ENCODE measurements at places on chromosomes 5 and 9.

DNA sequence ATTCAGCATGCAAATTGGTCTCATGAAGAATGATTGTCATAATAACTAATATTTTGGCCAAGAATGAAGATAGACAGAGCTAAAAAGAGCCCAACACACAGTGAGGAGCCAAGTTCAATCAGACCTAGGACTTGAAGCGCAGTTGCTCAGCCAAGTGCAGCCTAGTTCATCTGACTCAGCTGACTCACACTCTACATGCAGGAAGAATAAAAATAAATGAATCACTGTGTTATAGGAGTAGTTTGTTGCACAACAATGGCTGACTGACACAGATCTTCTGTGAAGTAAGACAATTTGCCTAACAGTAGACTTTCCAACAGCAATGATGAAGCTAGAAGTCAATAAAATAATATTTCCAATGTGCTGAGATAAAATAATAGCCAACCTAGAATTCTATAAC, 261.5 kb downstream of the CEMIP2 start:
- DNase-seq, result no peak

DNA sequence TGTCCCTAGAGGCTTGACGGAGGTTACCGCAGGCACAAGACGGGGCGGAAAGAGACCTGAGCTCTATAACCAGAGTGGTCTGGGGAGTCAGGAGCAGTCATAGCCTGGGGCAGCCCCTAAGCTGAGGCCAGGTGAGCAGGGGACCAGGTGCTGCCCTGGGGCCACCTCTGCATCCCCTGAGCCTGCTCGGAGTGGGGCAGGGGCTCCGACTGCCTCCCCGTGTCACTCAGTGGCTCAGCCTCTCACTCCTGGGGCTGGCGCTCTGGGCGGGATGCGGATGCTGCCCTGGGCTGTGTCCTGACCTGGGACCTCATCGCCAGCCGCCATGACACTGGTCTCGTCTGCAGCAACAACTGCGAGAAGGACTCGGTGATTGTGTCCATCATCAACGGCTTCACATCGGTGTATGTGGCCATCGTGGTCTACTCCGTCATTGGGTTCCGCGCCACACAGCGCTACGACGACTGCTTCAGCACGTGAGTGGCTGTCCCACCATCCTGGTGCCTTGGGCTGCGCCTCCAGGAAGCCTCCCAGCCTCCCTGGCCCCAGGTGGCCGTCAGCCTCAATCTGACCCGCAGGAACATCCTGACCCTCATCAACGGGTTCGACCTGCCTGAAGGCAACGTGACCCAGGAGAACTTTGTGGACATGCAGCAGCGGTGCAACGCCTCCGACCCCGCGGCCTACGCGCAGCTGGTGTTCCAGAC, 8.8 kb upstream of the SLC6A18 start:
- DNase-seq, result no peak

GRCh38 chr5:59584858-59585846, 308.4 kb downstream of the PDE4D start:
- no peak for DNase-seq

GRCh38 chr5:56215019-56215830, 17.9 kb downstream of the ANKRD55 start:
- DNase-seq, result no peak

DNA sequence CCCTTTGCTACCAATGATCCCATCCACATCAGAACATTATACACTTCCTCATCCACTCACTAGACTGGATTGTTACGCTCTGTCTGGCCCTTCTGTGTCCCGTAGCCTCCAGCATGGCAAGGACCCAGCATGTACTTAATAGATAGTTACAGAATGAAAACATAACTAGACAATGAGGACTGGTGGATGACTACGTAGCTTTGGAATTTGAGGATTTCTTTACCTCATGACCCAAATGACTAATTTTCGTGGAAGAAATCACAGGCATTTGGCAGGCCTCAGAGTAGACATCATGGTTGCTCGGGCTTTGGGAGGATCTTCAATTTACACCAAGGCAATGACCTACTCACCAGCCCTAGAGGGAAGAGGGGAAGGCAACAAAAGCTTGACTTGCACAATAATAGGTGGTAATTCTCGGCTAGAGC, 299.8 kb downstream of the TLE1 start:
- DNase-seq, result no peak

DNA sequence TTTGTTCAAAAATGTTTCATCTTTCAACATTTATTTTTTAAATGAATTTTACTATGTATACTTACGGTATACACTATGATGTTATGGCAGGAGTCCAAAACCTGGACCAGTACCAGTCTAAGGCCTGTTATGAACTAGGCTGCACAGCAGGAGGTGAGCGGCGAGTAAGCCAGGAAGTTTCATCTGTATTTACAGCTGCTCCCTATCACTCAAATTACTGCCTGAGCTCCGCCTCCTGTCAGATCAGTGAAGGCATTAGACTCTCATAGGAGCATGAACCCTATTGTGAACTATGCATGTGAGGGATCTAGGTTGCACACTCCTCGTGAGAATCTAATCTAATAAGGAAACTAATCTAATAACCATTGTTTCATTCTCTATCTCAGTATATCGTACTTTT, 715.5 kb upstream of the PTPRD start:
- DNase-seq, result no peak

DNA sequence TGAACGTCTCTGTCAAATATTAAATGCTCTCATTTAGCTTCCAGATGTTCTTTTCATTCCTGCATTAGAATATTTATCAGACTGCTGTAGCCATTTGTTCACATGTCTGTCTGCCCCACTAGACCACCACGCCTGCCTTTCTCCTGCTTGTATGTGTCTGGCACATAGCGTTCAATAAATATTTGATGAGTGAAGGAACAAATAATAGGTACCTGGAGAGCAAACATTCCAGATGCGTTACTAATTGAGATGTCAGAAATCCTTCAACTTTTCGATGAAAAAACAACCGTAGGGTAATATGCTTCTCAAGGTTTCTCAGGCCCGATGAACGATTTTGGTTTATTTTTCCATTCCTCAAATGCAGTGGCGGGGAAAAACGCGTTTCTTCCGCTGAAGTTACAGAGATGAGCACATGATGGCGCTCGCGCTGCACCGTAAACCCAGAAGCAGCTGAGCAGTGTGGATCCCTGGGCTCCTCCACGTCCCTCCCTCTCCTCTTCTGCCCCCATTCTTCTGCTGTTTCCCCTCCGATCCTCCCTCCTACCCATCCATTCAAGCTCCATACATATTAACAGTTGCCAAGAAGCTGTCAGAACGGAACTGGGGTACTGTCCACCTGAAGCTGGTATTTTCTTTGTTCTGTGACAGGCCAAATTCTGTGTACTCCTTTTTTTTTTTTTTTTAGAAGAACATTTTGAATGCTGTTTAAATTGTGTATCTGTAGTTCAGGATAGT, 245.4 kb downstream of the MPDZ start:
- DNase-seq, result peak; percentile 86

- no peak for DNase-seq
Observed at GRCh38 chr5:39717176-39717897, 292.6 kb upstream of the DAB2 start.

- no peak for DNase-seq
Observed at GRCh38 chr5:173297813-173298212, 30.4 kb downstream of the STC2 start.

DNA sequence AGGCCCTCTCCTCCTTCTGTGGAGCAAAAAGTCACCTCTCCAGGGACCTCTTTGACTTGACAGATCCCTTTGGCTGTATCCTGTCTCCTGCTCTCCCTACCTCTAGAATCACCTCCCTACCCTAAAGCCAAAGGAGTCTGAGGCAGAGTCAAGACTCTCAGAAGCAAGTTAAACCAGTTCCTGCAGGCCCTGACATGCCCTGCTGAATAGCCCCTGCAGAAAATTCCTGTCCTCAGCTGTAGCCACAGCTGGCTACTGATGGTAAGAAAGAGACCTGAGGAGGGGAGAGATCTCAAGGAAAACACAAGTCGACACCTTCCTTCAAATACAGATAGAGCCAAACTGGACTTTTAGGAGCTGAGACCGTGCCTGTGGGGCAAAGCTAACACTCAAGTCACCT, 23.7 kb upstream of the UBAP2 start:
- DNase-seq, result no peak

GRCh38 chr9:94212091-94212490, 47.0 kb upstream of the ZNF169 start:
- no peak for DNase-seq

GRCh38 chr5:144144956-144145751, 25.3 kb downstream of the YIPF5 start:
- DNase-seq, result no peak

- DNase-seq, result no peak
Observed at GRCh38 chr5:160105686-160106360, 13.4 kb downstream of the PWWP2A start.

- DNase-seq, result no peak
Observed at GRCh38 chr5:32848681-32849080, 137.6 kb downstream of the NPR3 start.

DNA sequence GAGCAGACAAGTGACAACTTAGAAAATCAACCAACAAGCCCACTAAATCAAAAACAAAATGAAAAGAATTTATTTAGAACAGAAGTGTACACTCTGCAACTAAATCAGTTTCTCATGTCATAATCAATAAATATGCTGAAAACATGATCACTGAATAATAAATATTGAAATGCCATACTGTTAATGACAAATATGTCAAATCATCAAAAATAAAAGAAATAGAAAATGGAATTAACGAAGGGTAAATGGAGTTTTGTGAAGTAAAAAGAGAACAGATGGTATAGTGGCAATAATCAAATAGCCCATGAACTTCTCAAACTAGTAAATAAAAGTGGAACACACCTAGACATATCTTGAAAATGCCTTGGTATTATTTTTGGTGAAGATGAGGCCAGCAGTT, 744.9 kb downstream of the TAF11L14 start:
- no peak for DNase-seq

DNA sequence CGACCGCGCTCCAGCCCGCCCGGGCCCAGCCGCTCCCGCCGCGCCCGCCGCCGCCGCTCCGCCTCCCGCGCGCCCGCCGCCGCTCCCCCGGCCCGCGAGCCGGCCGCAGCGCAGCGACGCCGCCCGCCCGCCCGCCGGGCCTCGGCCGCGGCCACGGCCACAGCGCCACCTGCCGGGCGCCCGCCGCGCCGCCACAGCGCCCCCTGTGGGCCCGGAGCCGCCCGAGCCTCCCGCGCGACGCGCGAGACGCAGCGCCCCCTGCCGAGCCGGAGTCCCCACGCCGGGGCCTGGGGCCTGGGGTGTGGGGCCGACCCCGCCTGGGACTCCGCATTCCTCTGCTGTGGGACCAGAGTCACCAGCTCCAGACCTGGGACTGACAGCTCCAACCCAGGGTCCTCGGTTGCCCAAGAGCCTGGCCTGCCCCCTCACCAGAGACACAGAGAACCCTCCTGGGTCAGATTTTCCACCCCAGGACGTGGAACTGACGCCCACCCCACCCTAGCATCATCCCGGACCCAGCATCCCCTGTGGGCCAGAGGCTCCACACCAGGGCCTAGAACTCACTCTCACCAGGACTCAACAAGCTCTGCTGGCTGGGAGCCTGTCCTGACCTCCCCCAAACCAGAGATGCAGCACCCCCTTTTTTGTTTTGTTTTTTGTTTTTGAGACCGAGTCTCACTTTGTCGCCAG, at the start of gene RAPGEF1:
RAPGEF1 (minus strand) TSS at position 118 of the 690 bp plus-strand sequence. CDS start 246 bp downstream, outside the sequence.
- peak; percentile 95 for DNase-seq

DNA sequence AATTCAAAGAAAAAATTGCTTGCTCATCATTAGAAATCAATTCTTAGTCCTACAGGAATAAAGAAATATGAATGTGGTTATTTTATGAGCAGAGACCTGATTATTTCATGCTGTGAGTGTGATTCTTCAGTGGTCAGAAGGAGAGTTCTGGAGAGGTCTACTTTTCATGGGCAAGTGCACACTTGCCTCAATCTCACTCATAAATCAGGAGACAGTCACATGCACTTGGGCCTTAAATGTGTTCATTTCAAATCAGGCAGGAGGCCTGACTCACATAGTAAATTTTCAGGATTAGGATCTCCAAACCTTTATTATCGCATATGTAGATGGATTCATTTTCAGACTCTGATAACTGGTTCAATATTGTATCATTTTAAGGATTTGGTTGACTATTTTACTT, 323.2 kb upstream of the CCNH start:
- DNase-seq, result no peak

DNA sequence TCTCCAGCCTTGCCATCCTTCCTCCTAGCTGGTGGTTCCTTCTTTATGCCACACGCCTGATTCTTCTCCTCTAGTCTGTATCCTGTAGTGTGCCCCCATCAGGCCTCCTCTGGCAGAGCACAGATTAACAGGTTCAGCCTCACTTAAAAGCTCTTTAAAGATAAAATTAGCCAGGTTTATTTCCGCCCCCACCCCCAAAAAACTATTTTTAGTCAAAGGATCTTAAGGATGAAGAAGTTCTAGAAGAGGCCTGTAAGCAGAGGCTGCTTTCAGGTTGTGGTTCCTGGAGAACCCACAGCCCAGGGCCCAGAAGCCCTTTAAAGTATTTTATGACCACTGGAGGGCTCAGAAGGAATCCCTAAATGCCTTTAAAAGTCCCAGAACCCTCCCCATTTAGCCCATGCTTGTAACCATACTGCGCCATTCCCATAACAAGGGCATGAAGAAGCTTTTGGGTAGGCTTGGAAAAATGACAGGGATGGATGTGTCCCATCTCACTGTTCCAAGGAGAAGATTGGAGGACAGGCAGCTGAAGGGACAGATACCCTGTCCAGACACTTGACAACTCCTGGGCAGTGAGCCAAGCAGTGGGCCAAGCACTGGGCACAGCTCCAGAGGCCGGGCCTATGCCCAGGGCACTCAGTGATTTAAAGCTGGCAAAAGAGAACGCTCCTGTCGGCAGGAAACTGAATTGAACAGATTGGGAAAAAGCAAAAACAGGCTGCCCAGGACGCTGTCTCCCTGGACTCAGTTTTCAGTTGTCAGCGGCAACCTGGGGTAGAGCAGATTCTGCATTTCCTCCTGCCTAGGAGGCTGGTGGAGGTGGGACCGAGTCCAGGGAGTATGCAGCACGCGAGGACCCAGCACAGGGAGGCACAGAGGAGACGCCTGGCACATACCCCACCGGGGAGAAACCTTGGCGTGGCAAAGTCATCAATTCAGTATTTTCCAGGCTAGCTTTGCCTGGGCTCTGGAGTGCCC, 106.3 kb upstream of the SSBP2 start:
- DNase-seq, result peak; percentile 89

GRCh38 chr5:73256012-73256411, 83.0 kb downstream of the TMEM174 start:
- DNase-seq, result no peak

DNA sequence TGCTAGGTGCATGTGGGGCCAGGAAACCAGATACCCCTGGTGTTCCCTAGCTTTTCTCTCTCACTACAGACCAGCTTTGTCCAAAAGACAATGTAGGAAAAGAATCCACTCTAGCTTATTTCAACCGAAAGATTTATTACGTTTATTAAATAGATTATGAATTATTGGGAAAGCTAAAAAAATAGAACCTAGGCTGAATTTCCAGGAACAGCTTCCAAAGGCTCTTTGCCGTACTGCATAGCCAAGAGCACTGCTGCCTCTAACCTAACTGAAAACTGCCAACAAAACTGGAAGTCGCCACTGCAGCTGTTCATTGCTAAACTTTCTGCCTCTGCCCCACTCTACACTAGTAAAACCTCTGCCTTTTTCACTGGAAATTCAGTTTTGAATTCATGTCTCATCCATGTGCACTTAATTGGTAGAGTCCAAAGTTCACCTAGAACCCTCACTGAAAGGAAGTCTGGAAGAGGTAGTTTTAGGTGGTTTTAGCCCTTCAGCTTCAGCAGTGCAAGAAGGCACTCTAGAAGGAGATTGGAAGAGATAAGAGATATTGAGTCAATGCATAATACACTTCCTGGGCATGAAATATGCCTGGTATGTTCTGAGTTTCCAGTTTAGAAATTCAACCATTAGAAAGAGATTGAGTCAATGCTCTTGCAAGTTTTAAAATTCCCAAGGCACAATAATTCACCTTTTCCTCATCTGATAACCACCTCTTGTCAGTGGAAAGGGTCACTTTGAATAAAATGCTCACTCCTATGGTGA, 927.9 kb downstream of the MAT2B start:
- DNase-seq, result no peak
